COLO829 (cell line): ENCODE measurements at places on chromosomes 11 and 22.
A peak's percentile ranks its signal among the peaks of the same experiment; 100 is the strongest.

- peak; percentile 60 for DNase-seq
These were observed 60.8 kb upstream of the CTSC start for GRCh38 chr11:88398372-88398771.

GRCh38 chr11:122322329-122322728 lies 206.3 kb upstream of the BLID start:
- no peak for DNase-seq

- no peak for DNase-seq
These were observed 147.4 kb upstream of the ZC3H12C start for GRCh38 chr11:109945626-109946321.

DNA sequence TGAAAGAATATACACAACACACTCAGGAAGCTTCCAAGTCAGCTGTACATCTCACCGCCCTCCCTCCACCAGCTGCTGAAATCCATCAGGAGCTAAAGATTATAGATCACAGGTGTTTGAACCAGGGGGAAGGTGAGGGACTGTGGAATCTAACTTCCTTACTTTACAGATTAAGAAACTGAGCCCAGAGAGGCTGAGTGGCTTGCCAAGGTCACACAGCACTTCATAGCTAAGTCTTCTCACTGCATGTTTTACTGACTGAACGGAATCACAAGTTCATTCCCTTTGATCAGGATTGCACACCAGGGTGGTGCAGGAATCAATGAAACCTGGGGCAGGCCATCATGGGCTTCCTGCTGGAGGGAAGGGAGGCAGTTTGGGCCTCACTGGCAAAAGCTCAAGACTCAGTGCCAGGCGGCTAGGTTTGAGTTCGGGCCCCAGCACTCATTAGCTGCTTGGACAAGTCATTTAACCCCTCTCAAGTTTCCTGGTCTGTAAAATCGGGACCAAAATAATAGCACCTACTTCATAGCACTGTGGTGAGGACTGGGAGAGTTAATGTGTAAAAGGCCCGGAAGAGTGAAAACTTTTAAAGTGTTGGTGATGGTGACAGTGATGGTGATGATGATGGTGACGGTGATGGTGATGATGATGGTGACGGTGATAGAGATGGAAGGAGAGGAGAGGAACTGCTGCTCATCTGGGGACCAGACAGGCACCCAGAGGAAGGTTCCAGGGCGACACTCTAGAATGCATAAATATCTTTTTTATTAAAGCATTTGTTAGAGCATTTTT lies 8.2 kb downstream of the CD5 start:
- no peak for DNase-seq

DNA sequence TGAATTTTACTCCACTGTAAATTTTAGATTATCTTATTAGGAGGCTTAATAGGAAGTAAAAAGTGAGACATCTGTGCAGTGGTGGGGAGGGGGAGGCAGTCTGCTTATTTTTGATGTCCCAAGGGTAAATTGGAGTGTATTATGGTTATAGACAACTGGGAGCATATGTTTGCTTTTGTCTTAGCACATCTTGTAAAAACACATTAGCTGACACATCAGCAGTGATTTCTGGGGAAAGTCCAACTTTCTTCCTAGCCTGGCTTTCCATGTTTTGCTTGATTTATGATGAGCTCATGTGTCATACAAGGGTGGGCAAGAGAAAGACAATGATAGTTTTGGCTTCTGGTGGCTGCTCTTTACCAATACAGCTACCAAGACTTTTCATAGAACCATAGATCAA lies 4.0 kb downstream of the ANO3 start:
- DNase-seq: no peak

GRCh38 chr11:44198146-44198724 lies 102.8 kb downstream of the EXT2 start:
- DNase-seq: no peak

- no peak for DNase-seq
These were observed 292.5 kb downstream of the BRD1 start for GRCh38 chr22:49535126-49535525.

- no peak for DNase-seq
These were observed 41.9 kb downstream of the RTN4R start for GRCh38 chr22:20226077-20226716.

GRCh38 chr11:59822989-59823566 lies 12.5 kb upstream of the MRPL16 start:
- peak; percentile 45 for DNase-seq

DNA sequence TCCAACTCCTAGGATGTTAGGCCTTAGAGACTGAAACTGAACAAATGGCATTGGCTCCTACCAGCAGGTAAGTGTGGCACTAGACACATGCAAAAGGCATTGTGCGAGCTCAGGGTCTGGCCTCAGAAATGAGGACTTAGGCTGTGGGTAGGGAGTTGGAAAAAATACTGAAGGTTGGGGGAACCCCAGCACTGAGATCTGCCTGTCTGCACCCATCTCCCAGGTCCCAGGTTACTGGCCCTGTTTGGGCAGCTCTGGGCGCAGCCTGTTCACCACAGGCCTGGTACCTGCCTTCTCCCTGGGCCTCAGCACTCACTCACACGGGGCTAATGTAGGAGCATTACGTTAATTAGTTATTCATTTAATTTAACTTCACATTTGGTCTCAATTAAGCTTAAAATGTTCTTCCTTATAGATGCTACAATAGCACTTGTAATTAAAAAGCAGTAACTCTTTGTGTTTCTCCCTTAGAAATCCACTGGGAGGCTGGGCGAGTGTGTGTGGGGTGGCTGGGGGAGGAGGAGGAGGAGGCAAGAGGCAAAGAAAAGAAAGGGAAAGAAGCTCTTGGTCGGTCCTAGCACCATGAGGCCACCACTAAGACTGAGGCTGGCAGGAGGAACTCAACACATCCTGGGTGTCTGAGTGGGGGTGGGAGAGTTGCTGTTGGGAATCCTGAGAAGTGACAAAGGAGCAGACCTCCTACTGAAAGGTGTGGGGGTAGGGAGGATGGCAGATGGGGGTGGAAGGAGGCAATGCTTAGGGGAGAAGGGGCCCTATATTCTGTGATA lies 19.4 kb downstream of the TMEM218 start:
- DNase-seq: no peak

- peak; percentile 58 for DNase-seq
These were observed 17.2 kb downstream of the POLR3H start for GRCh38 chr22:41526830-41527799.

DNA sequence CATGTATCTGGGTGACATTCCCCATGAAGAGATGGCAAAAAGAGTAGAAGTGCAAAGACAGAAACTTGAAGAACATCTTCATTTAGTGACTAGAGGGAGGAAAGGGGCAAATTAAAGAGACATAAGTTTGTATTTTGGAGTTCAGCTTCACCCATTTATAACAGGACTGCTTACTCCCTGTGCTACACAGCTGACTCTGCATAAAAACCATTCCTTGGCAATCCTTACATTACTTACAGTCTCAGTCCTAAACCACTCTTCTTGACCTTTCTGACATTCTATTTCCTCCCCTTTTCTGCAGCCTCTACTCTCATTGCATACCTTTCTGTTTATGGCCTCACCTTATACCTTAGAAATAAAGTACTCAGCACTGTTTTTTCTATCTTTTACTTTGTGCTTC lies 6.8 kb upstream of the SERGEF start:
- no peak for DNase-seq

GRCh38 chr11:22879630-22880029 lies 19.4 kb upstream of the CCDC179 start:
- no peak for DNase-seq

GRCh38 chr22:40829131-40829530 lies 10.0 kb upstream of the SLC25A17 start:
- no peak for DNase-seq

- DNase-seq: no peak
These were observed 88.5 kb downstream of the WNT7B start for GRCh38 chr22:45888221-45889092.

DNA sequence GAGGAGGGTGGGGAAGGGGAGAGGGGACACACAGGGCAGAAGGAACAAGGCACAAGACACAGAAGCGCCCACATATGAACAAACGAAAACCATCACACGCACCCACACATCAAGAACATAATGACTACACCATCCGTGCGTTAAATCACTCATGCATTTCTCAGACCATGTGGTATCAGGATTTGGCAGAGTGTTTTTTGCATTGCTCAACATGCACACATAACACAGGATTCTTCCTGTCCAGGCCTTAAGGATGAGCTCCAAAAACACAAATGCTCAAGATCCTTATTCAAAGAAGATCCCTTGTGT lies 309.5 kb downstream of the CADM1 start:
- DNase-seq: no peak

DNA sequence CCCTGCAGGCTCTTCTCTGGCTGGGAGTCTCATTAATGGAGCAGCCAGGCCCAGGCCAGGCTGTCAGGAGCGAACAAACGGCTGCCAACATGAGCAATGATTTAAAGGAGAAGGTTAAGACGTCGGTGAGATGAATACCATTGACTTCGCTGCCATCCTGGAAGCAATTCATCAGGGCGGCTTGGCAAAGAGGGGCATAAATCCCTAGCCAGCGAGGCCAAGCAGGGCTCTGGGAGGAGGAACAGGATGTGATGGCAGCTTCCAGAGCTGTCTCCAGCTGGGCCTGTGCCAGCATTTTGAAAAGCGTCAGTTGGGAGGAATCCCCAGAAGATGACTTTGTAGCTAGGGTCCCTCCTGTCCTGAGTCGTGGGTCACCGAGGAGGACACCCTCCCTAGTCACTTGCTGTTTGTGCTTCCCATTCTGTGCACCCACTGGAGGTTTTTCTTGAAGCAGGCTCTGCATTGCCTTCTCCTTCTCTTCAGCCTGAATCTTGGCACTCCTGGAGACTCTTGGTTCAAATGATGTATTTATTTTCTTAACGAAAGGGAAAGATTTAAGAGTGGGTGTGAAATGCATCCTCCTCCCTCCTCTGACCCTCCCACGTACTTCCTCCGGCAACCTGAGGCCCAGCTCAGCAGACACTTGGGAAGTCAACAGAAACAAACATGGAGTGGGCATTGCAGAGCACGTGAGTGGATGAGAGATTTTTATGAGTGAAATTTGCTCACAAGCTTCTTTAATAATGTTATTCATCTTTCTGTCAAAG lies 476.3 kb upstream of the CADM1 start:
- DNase-seq: no peak

GRCh38 chr22:50417411-50418210 lies 57.2 kb downstream of the SBF1 start:
- DNase-seq: no peak

DNA sequence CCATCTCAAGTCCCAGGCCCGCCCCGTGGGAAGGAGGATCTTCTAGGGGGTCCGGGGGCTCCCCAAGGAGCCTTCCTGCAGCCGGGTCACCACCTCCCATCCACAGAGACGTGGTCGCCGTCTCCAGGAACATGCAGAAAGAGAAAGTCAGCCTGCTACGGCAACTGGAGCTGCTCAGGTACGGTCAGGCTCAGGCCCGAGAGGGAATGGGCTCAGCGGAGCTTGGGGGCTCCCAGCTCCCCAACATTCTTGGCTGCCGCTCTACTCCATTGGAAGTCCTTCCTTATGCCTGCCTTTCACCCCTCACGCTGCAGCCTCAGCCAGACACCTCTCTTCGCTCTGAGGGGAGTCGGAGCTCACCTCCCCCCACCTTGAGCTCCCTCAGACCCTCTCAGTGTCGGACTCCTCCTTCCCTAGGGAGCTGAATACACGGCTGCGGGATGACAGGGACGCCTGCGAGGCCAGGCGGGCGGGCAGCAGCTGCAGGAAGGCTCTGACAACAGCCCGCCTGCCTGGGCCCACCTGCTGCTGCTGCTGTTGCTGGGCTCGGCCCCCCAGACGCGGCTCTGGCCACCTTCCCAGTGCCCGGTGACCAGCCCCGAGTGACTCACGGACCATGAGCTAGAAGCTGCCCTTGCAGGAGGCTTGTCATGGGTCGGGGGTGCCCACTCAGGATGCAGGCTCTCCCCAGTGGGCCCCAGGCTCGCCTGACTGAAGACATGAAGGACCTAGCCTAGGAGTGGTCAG lies 1.5 kb upstream of the CD151 start:
- no peak for DNase-seq

- peak; percentile 70 for DNase-seq
These were observed 2925.9 kb upstream of the OR11H1 start for GRCh38 chr22:12601870-12602779.

DNA sequence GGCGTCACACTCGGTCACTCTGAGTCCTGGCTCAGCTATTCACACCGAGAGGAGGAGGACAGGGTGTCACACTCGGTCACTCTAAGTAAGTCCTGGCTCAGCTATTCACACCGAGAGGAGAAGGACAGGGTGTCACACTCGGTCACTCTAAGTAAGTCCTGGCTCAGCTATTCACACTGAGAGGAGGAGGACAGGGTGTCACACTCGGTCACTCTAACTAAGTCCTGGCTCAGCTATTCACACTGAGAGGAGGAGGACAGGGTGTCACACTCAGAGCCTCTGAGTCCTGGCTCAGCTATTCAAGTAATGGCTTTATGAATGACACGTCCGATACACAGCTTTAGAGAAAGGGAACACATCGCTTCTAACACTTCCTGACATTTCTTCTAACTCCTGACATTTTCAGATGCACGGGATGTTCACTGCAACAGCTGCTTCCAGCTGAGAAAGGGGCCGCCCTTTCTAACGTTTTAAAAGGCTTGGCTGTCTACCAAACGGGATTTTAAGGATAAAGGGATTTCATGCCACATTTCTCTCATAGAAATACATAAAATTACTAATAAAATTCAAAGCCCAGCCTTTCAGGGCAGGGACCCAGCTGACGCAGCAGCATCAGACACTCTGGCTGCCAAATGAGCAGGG lies 28.1 kb downstream of the DRD4 start:
- no peak for DNase-seq

DNA sequence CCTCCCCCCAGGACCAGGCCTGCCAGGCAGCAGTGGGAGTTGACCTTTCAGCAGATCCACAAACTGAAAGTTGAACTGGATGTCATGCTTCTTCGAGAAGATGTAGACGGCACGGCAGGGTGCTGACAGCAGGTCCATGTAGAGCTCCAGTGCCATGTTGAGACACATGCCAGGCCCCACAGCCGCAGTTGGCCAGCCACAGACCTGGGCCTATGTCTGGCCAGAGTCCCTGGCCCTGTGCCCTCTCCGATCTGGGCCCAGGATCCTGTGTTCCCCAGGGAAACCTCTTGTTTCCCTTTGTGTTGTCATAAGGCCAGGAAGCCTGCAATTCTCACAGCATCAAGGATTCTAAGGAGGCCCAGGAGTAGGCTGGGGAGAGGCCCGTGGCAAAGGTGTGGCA lies at the start of gene GSTT4:
Gene GSTT4 (minus strand): TSS at position 253 of the 400 bp plus-strand sequence. CDS start 97 bp downstream, at position 156.
- DNase-seq: no peak

DNA sequence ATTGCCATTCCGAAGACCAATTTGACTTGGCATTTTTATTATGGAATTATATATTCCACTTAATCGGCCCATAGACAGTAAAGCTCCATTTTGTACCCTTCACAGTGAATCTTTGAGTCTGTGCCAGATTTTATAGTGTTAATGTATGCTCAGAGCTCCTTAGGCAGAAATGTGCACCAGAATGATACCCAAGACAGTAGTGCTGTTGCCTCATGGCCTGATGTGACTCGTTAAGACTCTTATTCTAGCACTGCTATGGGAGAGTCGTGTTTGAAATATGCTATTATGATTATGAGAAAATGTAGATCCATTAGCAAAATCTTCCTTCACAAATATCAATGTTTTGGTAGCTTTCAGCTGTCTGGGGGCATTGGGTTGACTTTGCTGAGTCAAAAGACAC lies 209.8 kb upstream of the RAG2 start:
- DNase-seq: no peak

- no peak for DNase-seq
These were observed 713 bp upstream of the ARL14EP start for GRCh38 chr11:30322191-30322590.

GRCh38 chr22:45775569-45776312 lies 104.1 kb downstream of the ATXN10 start:
- no peak for DNase-seq

GRCh38 chr11:122978299-122978620 lies 3.4 kb downstream of the BSX start:
- no peak for DNase-seq
